Dorsolateral prefrontal cortex (tissue), 122 donors: ENCODE measurements at places on chromosomes 3 and 15.

DNA sequence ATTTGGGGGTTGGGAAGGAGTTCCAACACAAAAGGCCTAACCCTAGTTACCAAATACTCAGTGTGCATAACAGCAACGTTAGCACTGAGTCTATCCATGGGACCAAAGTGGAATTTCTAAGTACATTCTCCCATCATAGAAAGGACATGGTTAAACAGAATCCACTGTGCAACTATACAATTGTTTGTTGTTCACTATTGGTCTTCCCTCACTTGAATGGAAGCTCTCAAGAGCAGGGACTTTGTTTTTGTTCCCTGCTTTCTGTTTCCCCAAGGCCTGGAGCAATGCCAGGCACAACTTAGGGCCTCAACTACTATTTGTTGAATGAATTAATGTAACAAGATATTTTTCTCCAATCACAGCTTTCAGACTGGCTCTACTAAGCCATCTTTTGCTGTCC, 25.6 kb downstream of the COL8A1 start:
- DNase-seq: no peak

DNA sequence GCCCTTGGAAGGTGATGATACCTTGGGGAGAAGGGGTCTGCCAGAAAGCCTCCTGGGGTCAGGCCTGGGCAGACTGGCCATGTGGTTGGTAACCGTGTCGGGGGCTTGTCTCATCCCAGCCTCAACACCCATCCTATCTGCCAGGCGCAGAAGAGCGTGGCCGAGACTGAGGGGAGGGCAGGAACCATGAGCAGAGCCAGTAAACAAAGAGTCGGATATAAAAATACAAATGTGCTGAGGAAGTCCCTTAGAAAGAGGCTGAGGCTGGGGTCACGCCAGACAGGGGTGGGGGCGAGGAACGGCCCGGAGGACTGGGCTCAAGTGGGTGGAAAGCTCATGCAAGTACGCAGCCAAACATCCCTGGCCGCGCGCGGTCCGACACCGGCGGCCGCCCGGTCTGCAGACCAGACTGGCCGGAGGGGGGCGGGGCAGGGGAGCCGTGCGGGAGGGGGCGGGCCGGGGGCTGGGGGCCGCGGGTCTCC, 1.9 kb downstream of the CAMK2N2 start:
- DNase-seq: peak; percentile 23

DNA sequence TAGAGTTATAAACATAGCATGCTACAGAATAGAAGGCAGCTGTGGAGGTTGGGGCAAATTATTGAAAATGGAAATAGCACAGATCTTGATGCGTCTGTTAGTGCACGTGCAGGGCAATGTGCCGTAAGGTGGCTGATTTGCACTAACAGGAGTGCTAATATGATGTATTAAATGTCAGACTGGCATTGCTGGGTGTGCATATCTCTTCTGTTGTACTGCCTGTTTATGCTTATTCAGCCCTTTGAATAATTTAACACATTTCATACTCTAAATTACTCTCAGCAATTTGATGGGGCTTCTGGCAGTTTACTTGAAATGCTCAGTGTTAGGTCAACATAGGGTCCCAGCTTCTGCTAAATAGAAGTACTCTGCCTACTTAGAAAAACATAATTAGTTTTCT, 395.6 kb downstream of the MCTP2 start:
- DNase-seq: no peak

DNA sequence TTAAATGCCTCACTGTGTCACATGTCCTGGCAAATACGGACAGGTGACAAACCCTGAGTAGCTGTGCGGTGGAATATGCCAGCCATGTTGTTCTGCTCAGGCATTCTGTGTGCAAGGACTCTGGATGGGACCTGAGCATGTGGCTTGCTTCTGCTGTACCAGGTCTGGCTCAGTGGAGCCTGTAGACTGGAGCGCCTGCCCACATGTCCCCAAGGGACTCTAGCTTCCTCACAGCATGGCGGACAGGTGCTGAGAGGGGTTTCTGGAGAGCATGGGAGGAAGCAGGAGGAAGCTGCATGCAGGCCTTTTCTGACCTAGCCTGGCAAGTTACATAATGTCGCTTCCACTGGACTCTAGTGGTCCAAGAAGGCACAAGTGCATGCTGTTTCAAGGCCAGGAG, 96.3 kb downstream of the PLXNA1 start:
- no peak for DNase-seq

GRCh38 chr15:25682340-25682739, 180.8 kb downstream of the ATP10A start:
- peak; percentile 29 for DNase-seq

GRCh38 chr3:113498221-113499005, 16.5 kb downstream of the SPICE1 start:
- DNase-seq: no peak

DNA sequence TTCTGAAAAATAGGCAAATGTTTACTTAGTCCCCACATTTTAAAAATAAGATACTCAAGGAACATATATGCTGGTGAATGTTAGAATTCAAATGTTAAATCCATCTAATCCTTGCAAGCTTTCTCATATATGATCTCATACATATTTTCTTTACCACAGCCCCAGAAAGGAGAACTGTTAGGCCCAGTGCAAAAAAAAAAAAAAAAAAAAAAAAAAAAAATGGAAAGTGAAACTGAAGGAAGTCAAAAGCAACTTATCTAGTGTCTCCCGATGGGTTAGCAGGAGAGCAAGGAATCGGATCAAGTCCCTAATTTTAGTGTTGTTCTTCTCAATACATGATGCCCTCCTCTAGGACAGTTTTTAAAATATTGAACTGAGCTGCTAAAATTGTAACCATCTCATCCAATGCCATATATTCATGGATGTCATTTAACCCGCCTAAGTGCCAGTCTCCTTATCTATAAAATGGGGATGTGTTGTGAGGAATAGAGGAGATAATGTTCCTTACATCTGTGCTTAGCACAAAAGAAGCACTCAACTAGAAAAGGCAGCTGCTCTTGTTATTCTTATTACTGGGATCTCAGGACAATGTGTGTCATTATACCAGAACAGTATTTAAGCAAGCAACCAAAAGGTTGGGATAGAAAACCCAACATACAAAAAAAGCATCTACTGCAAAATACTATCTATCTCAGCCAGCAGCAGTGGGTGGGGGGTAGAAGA, 279.7 kb downstream of the MAGI1 start:
- DNase-seq: no peak

- DNase-seq: no peak
Measured at GRCh38 chr3:38027466-38028465, 1.7 kb downstream of the PLCD1 start.

DNA sequence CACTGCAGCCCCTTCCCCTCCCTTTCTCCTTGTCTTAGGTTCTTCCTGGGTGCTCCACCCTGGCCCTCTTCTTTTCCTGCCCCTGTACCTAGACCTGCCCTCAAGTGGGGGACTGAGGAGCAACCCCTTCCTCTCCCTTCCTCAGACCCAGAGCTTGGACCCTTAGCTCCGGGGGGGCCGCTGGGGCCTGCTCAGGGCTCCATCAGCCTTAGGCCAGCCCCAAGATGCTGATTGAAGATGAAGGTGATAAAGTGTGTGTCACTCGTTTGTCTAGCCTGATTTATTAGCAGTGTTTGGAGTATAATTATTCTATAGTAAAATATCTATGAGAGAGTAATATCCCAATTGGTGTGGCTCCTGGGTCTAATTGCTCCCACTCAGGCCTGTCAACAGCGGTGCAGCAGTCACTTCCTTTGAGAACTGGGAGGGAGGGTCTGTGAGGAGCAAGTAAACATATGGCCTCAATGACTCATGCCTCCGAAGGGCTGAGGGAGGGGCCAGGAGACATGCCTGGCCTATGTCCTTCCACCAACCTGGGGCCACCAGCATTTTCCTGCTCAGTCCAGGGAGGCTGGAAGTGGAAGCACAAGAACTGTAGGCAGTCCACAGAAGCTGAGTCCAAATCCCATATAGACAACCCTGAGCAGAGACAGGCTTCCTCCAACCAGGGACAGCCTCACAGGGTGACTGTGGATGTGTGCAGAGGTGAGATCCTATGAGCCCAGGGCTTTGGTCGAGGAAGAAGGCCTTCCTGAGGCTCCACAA, 123.2 kb downstream of the DNAJB8 start:
- DNase-seq: peak; percentile 25

DNA sequence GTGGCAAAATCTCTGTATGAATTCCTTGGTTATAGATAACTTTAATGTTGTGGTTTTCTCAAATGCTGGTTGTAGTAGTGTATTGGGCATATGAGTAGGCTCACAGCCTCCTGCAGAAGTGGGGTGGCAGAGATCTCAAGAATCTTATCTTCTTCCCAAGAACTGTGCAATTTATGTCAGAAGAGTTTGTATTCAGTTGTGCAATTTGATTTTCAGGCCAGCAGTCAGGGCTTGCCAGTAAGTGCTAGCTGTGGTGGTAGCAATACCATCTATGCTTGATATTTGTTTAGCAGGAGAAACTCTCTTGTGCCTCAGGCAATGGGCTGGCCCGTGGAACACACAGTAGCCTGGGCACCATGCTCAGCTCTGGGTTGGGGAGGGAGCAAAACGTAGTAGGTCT, 58.4 kb upstream of the GOLIM4 start:
- DNase-seq: no peak
